ENCODE measurements at places on chromosomes 7 and 10.

DNA sequence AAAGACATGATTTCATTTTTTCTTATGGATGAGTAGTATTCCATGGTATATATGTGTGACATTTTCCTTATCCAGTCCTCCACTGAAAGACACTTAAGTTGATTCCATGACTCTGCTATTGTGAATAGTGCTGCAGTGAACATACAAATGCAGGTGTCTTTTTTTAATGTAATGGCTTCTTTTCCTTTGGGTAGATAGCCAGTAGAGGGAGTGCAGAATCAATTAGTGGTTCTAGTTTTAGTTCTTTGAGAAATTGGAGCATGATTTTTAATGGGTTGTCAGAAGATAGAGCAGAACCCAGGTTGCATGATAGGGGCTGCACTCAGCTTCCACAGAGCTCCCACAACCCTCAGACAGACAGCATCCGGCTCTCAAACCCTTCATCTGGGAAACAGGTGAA lies 152.9 kb upstream of the PLXDC2 start:
- no peak overlapping the region for H3K4me3 ChIP-seq
- no peaks in the 10 kb centered on the region for H3K4me1 ChIP-seq
- H3K36me3 ChIP-seq, result no peaks in the 10 kb centered on the region
- no peaks in the 10 kb centered on the region for H3K27me3 ChIP-seq
- H3K27ac ChIP-seq, result no peak overlapping the region

DNA sequence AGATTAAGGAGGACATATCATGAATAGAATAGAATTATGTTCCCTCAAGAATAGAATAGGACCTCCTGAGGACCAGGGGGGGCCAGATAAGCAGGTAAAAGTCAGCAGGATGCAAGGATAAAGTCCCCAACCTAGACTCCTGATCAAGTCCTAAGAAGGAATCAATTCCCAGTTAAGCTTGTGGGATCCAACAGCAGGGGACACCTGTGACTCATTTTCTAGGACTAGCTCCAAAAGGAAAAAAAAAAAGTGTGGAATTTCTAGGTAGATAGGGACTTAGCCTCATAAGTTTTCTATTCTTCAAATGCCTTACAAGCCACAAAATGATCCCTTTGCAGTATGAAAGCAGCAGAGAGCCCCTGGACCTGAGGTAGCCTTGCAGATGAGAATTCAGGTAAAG lies 336.2 kb downstream of the WDR11 start:
- DNase-seq, result no peak
- H3K4me1 ChIP-seq, result no peaks in the 10 kb centered on the region
- H3K27ac ChIP-seq, result no peak overlapping the region
- no peak overlapping the region for H3K4me3 ChIP-seq
- H3K27me3 ChIP-seq, result no peaks in the 10 kb centered on the region

GRCh38 chr7:108030516-108030915 lies 27.6 kb upstream of the LAMB1 start:
- H3K27me3 ChIP-seq, result no peaks in the 10 kb centered on the region
- peaks cover 12% of the 10 kb centered on the region for H3K4me1 ChIP-seq
- H3K4me3 ChIP-seq, result no peak overlapping the region
- no peak overlapping the region for H3K27ac ChIP-seq
- no peaks in the 10 kb centered on the region for H3K36me3 ChIP-seq

GRCh38 chr10:24751716-24752115 lies 28.0 kb upstream of the ARHGAP21 start:
- H3K27me3 ChIP-seq, result no peaks in the 10 kb centered on the region
- no peaks in the 10 kb centered on the region for H3K4me1 ChIP-seq
- H3K4me3 ChIP-seq, result no peak overlapping the region
- H3K36me3 ChIP-seq, result no peaks in the 10 kb centered on the region
- no peak overlapping the region for H3K27ac ChIP-seq

GRCh38 chr10:12719365-12719764 lies 282.1 kb downstream of the CCDC3 start:
- no peak for DNase-seq
- H3K36me3 ChIP-seq, result no peaks in the 10 kb centered on the region
- no peak overlapping the region for H3K27ac ChIP-seq
- H3K27me3 ChIP-seq, result no peaks in the 10 kb centered on the region
- 0 out of 2 replicates have a peak, but pooled peaks cover under 1% of the 10 kb centered on the region for H3K4me1 ChIP-seq

- no peak for DNase-seq
- H3K4me3 ChIP-seq, result no peak overlapping the region
- no peak overlapping the region for H3K27ac ChIP-seq
- no peaks in the 10 kb centered on the region for H3K36me3 ChIP-seq
- peaks cover 38% of the 10 kb centered on the region for H3K4me1 ChIP-seq
- no peaks in the 10 kb centered on the region for H3K27me3 ChIP-seq
Measured at GRCh38 chr10:22659866-22660265, 54.5 kb downstream of the PIP4K2A start.

DNA sequence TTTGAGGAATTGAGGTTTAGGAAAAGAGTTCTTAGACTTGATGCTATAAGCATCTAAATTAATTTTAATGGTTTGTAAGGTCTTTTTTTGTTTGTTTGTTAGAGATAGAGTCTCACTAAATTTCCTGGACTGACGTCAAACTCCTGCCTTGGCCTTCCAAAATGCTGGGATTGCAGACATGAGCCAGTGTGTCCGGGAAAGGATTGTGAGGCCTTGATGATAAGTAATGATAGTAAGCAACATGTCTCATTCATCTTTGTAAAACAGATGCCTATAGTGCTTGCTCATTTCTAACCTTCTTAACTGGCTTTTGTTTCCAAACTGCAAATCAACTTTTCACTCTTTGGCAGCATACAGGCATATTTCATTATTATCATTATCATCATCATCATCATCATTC lies 176.0 kb upstream of the KCND2 start:
- H3K27ac ChIP-seq, result no peak overlapping the region
- H3K4me1 ChIP-seq, result no peaks in the 10 kb centered on the region
- no peaks in the 10 kb centered on the region for H3K27me3 ChIP-seq
- no peak overlapping the region for H3K4me3 ChIP-seq

GRCh38 chr10:59319854-59320253 lies 42.5 kb downstream of the FAM13C start:
- H3K27me3 ChIP-seq, result no peaks in the 10 kb centered on the region
- no peak overlapping the region for H3K27ac ChIP-seq
- H3K4me1 ChIP-seq, result no peaks in the 10 kb centered on the region
- no peak overlapping the region for H3K4me3 ChIP-seq

GRCh38 chr7:37930226-37930948 lies 9.9 kb downstream of the EPDR1 start:
- no peaks in the 10 kb centered on the region for H3K4me1 ChIP-seq
- H3K27me3 ChIP-seq, result no peaks in the 10 kb centered on the region
- H3K36me3 ChIP-seq, result no peaks in the 10 kb centered on the region
- H3K27ac ChIP-seq, result no peak overlapping the region
- no peak for DNase-seq

- H3K36me3 ChIP-seq, result no peaks in the 10 kb centered on the region
- H3K4me1 ChIP-seq, result no peaks in the 10 kb centered on the region
- no peak overlapping the region for H3K27ac ChIP-seq
- no peaks in the 10 kb centered on the region for H3K27me3 ChIP-seq
Measured at GRCh38 chr10:121803611-121804010, 124.2 kb downstream of the ATE1 start.

DNA sequence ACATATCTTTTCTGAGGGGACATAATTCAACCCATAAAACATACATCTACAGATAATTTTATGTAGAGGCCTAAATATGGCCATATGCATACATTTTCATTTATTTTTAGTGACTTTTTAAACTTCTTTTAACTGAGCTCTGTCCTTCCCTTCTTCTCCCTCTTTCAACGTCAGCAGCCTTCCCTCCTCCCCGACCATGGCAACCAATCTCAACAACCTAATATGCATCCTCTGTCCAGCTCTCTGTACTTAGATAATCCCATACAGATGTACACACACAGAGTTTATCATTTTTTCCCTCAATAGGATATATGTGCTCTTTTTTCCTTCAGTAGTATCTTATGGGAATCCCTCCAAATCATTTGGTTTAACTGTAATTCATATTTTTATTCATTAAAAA lies 94.3 kb downstream of the CCDC71L start:
- no peak overlapping the region for H3K27ac ChIP-seq
- no peaks in the 10 kb centered on the region for H3K36me3 ChIP-seq
- no peaks in the 10 kb centered on the region for H3K27me3 ChIP-seq

DNA sequence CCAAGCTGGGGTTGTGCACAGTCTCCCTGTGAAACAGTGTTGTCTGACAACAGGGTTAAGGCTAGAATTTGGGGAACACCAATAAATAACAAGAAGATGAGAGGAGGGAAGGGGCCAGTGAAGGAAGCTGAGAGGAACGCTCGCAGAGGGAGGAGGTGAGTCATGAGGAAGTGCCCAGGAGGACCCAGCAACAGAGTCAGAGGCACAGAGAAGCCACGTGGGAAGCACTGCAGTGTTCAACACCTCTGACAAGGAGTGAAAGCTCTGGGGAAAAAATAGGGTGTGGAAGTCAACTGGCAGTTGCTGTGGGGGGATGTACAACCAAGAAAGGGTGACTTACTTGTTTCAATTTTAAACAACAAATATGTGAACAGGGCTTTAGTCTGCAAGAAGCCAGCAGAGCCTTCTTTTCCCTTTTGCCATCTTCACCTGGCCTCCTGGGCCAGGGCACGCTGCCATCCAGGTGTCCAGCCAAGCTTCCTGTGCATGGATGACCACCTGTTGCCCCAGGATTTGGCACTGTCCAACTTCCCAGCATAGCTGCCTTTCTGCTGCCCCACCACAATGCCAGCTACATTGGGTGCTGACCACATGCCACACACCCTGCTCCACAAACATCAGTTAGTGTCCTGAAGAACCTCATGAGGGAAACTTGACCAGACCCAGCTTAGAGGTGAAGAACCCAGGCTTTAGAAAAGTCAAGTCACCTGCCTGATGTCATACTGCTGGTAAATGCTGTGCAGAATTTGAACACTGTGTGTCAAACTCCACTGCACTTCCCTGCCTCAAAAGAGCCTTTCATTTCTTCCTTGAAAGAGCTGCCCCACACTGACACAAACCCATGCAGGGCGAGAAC lies 69.6 kb downstream of the ATXN7L1 start:
- H3K27ac ChIP-seq, result no peak overlapping the region
- no peaks in the 10 kb centered on the region for H3K36me3 ChIP-seq
- H3K4me3 ChIP-seq, result no peak overlapping the region
- no peaks in the 10 kb centered on the region for H3K27me3 ChIP-seq
- peak; percentile 18 for DNase-seq
- H3K4me1 ChIP-seq, result peaks cover 14% of the 10 kb centered on the region

DNA sequence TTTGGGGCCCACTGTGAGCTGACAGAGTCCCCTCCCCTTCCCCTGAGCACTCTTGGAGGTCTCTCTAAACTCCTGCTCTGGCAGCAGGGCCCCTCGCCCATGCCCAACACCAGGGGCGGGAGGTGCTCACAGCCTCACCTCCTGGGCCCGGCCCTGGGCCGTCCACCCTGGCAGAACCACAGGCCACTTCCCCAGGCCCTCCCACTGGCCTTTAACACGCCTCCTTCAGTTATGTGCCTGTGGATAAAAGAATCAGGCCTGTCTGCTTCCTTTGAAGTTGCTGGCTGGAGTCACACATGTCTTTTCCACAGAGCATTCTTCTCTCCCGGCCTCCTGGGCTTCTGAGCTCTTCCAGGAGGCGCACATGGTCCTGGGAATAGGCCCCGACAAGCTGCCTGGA lies 10.2 kb downstream of the MYL10 start:
- H3K36me3 ChIP-seq, result no peaks in the 10 kb centered on the region
- no peak for DNase-seq
- no peak overlapping the region for H3K27ac ChIP-seq

DNA sequence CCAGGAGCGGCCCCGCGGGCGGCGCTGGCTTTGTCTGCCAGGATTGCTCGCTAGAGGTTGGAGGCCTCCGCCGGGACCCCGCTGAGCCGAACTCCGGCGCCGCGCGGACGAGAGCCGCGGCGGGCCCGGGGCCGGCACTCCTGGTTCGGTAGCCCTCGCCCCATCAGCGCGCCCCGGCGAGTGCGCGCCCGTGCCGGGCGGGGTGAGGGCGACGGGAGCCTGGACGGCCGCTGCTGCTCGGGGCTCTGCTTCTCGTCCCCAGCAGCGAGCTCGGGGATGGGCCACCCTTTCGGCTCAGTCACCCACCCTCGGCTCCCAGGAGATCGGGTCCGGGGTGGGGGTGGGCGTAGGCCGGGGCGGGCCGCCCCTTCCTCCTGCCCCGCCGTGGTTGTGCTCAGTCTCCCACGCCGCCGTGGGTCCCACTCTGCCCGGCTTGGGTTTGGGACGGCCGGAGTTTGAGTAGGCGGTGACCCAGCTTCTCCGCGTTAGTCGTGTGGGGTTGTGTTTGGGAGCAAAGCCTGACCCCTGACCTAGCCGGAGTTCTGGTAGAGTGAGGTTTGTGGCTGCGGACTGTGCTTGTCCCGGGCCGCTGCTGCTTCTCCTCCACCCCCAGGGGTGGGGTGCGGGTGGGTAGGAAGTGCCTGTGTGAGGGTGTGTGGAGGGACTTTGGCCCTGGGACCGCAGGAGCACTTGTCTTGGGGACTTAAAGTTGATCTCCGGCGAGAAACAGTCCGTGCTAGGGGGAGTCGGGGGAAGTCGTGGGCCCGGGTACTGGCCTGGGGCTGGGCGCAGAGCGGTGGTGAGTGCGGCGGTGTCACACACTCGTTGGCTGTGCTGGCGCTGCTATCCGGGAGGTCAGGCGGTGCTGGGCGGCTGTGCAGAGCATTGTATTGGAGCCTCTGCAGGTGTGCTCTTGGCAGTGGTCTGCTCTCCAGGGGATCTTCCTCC lies 677 bp downstream of the TSPAN14 start:
- H3K27ac ChIP-seq, result peak overlapping the region; percentile 74
- H3K36me3 ChIP-seq, result no peaks in the 10 kb centered on the region
- H3K27me3 ChIP-seq, result peaks cover 5% of the 10 kb centered on the region
- DNase-seq, result peak; percentile 59
- peak overlapping the region; percentile 86 for H3K4me3 ChIP-seq
- peaks cover 47% of the 10 kb centered on the region for H3K4me1 ChIP-seq

DNA sequence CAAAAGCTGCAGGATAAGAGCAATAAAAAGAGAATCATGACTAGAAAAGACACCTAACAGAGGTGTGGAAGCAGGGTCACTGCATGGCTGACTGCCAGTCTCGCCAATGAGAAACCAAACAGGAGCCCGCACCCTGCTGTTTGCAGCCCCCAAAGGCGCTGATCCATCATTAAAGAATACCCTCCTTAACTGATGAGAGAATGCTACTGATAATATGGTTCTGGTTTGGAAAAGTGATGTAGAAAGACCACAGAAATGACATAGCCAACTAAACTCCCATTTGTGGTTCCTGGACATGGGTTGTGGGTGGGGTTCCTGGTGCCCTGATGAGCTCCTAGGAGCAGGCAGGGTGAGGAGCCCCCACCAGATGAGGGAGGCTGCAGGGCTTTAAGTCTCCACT lies 207.4 kb downstream of the TNS3 start:
- H3K4me3 ChIP-seq, result no peak overlapping the region
- H3K27me3 ChIP-seq, result no peaks in the 10 kb centered on the region
- H3K4me1 ChIP-seq, result peaks cover 11% of the 10 kb centered on the region
- H3K36me3 ChIP-seq, result no peaks in the 10 kb centered on the region

DNA sequence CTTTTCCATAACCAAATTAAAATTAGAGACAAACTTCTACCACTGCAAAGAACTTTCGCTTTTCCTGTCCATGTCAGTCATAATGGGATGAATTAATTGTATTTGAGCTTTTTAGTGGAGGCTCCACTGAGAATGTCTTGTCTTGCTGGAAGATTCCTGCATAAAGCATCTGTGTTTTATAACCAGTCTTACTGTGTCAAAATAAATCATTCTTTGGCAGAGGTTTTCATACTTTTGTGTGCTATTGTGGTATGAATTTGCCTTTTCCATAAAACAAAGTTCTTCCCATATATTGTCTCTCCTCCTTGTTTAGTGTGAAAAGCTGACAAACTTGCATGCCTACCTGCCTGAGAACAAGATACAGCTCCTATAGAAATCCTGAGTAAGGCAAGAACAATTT lies 124.8 kb upstream of the CCDC6 start:
- no peak overlapping the region for H3K27ac ChIP-seq
- H3K36me3 ChIP-seq, result no peaks in the 10 kb centered on the region
- peaks cover 10% of the 10 kb centered on the region for H3K4me1 ChIP-seq
- no peaks in the 10 kb centered on the region for H3K27me3 ChIP-seq

GRCh38 chr10:17984056-17984455 lies 32.3 kb downstream of the SLC39A12 start:
- H3K4me1 ChIP-seq, result peaks cover 4% of the 10 kb centered on the region
- no peak for DNase-seq
- H3K36me3 ChIP-seq, result no peaks in the 10 kb centered on the region
- no peak overlapping the region for H3K27ac ChIP-seq
- H3K27me3 ChIP-seq, result no peaks in the 10 kb centered on the region
